ENCODE measurements at places on chromosomes 6 and 20. TPM values are rescaled to one million over a fixed set of nuclear protein-coding genes. Genes with fewer than 3 reads are reported as not detected.

KIF25 gene
- polyA plus RNA-seq, result not detected

UBE2C gene
- 27.8 TPM for polyA plus RNA-seq

FAM135A gene
- 5.6 TPM for polyA plus RNA-seq

MYB gene
- polyA plus RNA-seq, result 0.09 TPM

UCKL1 gene
- polyA plus RNA-seq, result 18.0 TPM

RCAN2 gene
- 0.11 TPM for polyA plus RNA-seq

DEFB129 gene
- polyA plus RNA-seq, result not detected

IMPG1 gene
- 0.15 TPM for polyA plus RNA-seq

SASH1 gene
- 27.0 TPM for polyA plus RNA-seq

SLC52A3 gene
- polyA plus RNA-seq, result not detected

PHACTR1 gene
- not detected for polyA plus RNA-seq

KIF16B gene
- 8.8 TPM for polyA plus RNA-seq

RFX6 gene
- not detected for polyA plus RNA-seq

TTBK1 gene
- not detected for polyA plus RNA-seq

APOM gene
- polyA plus RNA-seq, result 2.8 TPM

HLA-DRA gene
- not detected for polyA plus RNA-seq

PPP1R14C gene
- not detected for polyA plus RNA-seq

OVOL2 gene
- polyA plus RNA-seq, result not detected

BYSL gene
- 18.1 TPM for polyA plus RNA-seq

VGLL2 gene
- polyA plus RNA-seq, result not detected

FAM184A gene
- polyA plus RNA-seq, result 0.06 TPM

TLDC2 gene
- 0.57 TPM for polyA plus RNA-seq

RGS17 gene
- polyA plus RNA-seq, result 8.9 TPM

LINC00237 gene
- polyA plus RNA-seq, result not detected

SLC16A10 gene
- polyA plus RNA-seq, result not detected

RSPO3 gene
- not detected for polyA plus RNA-seq

FAM83B gene
- 0.05 TPM for polyA plus RNA-seq

CLDN20 gene
- polyA plus RNA-seq, result not detected

KATNA1 gene
- 27.4 TPM for polyA plus RNA-seq

C20orf144 gene
- polyA plus RNA-seq, result 0.14 TPM

STMND1 gene
- not detected for polyA plus RNA-seq

PLEKHG1 gene
- polyA plus RNA-seq, result 0.12 TPM

SRSF12 gene
- 0.04 TPM for polyA plus RNA-seq

RNF39 gene
- not detected for polyA plus RNA-seq

GJA10 gene
- polyA plus RNA-seq, result not detected

ABHD16B gene
- polyA plus RNA-seq, result not detected

NSFL1C gene
- 23.0 TPM for polyA plus RNA-seq

SLC22A2 gene
- polyA plus RNA-seq, result not detected

TAGAP gene
- polyA plus RNA-seq, result not detected

FILIP1 gene
- polyA plus RNA-seq, result 0.12 TPM

SNAI1 gene
- polyA plus RNA-seq, result 3.5 TPM

Data from AG04450 (cell line).